Caudate nucleus (tissue), 63 donors: ENCODE measurements at places on chromosomes 16 and 17.

DNA sequence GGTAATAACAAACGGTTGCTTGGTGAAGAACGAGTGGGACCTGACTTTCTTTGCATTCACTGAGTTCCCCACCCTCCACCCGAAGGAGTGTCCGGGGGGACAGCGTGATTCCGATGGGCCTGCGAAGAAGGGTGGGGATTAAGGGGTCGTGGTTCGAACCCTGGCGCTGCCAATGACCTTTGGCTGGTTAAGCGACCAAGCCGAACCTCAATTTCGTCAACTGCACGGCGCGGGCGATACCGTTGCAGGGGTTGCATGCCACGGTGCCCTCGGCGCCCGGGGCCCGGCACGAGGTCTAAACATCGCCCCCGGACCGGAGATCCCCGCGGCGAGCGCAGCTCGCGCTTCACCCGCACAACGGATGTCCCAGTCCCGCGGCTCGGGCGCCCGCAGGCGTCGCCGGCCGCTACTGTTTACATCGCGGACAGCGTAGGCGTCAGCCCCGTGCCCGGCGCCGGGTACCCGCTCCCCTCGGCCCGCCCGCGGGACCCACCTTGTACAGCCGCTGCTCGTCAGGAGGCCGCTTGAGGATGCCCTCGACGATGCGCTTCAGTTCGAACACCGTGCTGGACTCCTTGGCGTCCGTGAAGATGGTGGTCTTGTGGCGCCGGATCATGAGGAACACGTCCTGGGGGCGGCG is 460 bp downstream of the ELOB start:
- no peak for DNase-seq

- no peak for DNase-seq
Observed at GRCh38 chr16:74984194-74984528, 762 bp downstream of the WDR59 start.

DNA sequence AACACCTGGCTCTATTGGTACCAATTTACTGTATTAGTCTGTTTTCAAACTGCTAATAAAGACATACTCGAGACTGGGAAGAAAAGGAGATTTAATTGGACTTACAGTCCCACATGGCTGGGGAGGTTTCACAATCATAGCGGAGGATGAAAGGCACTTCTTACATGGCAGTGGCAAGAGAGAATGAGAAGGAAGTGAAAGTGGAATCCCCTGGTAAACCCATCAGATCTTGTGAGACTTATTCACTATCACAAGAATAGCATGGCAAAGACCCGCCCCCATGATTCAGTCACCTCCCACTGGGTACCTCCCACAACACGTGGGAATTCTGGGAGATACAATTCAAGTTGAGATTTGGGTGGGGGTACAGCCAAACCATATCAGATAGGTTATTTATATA is 22.6 kb upstream of the GOSR1 start:
- DNase-seq = no peak

- no peak for DNase-seq
Observed at GRCh38 chr16:64343061-64343819, 778.6 kb downstream of the CDH11 start.

DNA sequence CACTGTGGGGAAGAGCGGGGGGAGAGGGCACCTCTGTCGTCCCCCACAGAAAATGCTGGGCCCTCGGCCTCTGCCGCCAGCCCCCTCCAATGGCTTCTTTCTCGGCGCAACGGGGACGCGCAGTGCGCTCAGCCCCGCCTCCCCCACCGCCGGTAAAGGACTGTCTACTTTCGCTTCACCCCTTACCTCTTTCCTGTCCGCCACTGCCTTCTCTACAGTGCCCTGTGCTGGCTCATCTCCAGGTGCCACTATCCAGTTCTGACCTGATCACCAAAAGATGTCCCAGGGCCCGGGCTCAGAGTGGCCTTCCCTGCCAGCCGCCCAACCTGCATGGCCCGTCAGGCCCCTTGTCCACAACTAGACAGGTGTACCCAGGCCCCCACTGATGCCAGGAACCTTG is 7.3 kb downstream of the ENDOV start:
- DNase-seq = no peak

- DNase-seq = peak; percentile 82
Observed at GRCh38 chr17:42744283-42744805, 496 bp downstream of the EZH1 start.
